ENCODE measurements at places on chromosomes 12 and 14. TPM values are rescaled to one million over a fixed set of nuclear protein-coding genes. Genes with fewer than 3 reads are reported as not detected.

Gene TEX22
- total RNA-seq, result 0.11 TPM

Gene HCAR2
- total RNA-seq, result not detected

Gene PHETA1
- total RNA-seq, result 8.5 TPM

- DNase-seq, result no peak
Measured at GRCh38 chr12:131944601-131945251, 5.0 kb upstream of the EP400 start.

Gene NR1H4
- total RNA-seq, result not detected

Gene PRPH
- not detected for total RNA-seq

DNA sequence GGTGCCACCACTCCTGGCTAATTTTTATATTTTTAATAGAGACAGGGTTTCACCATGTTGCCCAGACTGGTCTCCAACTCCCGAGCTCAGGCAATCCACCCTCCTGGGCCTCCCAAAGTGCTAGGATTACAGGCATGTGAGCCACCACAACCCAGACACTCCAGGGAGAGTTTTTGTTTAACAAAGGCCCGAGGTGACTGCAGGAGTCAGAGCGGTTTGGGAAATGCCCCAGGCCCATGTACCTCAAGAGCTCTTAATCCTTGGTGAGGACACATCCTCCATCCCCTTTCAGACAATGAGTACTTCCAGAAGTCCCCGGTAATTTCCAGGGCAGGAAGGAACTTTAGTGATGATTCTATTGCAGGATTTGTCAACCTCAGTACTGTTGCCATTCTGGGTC is 176.0 kb downstream of the ESRRB start:
- DNase-seq, result no peak

- DNase-seq, result no peak
Measured at GRCh38 chr12:92438641-92439419, 264.0 kb upstream of the PLEKHG7 start.

GRCh38 chr12:10366875-10367274 is 23.0 kb downstream of the KLRK1 start:
- DNase-seq, result peak; percentile 9

- no peak for DNase-seq
Measured at GRCh38 chr14:91839749-91840148, 27.6 kb downstream of the TC2N start.

DNA sequence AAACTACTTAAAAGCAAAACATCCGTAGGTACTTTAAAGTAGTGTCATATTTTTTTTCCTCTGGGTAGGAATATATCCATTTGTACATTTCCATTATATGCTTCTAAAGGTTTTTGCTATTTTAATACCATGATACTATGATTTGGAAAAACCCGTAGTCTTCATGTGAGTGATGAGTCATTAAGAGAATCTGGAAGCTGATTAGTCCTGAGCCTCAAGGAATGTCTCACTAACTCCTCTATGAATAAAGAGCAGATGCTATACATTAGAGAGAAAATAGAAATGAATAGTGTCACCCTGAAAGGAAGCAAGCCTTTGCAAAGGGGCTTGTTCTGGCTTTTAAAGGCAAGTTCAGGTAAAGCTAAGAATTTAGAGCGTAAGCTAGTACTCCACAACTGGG is 432.1 kb downstream of the CCDC91 start:
- peak; percentile 16 for DNase-seq

Measured in SJSA1 (cell line).